ENCODE measurements at places on chromosomes 2 and 18.

DNA sequence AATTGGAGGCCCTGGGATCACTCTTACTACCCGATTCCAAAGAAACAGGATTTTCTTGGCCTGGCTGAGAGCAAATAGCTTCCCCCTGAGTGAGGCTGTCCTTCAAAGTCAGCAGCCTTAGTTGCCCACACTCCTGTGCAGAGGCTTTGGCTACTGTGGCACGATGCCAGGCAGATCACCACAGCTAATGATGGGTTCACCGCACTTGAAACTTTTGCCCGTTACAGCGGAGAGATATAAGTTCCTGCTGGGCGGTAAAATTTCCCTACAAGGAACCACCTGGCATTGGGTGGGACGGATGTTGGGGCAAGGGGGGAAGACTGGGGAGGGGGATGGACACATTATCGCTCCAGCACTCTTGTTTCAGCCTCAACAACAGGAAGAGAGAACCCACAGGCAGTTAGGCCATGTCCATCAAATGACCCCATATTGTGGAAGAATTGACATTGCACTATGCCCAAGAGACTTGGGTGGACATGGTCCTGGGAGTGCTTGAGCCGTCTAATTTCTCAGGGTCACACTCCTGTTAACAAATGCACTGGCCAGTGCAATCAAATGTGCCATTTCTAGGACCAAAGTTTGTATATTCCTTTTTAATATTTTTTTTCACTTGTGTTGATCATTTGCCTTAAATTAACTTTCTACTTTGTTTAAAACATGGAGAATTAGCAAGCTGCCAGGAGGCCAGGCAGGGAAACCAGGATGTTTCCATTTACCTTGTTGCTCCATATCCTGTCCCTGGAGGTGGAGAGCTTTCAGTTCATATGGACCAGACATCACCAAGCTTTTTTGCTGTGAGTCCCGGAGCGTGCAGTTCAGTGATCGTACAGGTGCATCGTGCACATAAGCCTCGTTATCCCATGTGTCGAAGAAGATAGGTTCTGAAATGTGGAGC lies 4.4 kb downstream of the IL1B start:
- DNase-seq: no peak

DNA sequence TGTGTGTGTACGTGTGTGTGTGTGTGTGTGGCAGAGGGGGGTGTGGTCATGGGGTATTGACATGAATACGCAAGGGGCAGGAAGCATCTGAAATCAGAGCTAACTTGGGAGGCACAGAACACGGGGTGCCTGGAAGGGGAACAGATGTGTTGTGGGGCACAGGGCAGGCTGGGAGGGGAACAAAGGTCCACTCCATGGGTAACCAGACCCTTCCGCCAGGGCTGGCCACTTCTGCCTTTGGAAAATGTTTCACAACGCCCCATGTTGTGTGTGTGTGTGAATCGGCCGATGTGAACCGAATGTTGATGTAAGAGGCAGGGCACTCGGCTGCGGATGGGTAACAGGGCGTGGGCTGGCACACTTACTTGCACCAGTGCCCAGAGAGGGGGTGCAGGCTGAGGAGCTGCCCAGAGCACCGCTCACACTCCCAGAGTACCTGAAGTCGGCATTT lies at the start of gene SLC11A1:
SLC11A1 (plus strand) TSS at position 358 of the 451 bp plus-strand sequence. CDS start 96 bp downstream, outside the sequence.
- no peak for DNase-seq

DNA sequence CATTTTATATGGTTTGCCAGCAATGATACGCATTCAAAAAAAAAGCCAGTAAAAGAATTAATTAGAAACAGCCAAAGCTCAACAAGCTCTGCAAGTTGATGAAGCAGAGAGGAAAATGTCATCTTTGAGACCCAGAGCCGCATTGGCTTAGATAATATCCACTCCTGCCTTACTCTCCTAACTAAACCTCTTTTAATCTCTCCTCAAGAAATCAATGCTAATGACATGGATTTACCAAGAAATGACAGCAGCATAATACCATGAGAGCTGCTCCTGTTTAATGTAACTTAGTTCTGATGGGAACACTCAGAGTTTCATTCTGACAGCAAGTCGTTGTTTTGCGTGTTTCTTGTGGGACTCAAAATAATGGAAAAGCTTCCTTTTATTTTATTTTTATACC lies 1099.4 kb upstream of the PIK3C3 start:
- no peak for DNase-seq

- no peak for DNase-seq
Measured at GRCh38 chr2:199983534-199983933, 28.2 kb downstream of the MAIP1 start.

All from fibroblast of the aortic adventitia (primary cell).